Naive thymus-derived CD8-positive, alpha-beta T cell (primary cell): ENCODE measurements at places on chromosomes 7 and 10. TPM values are rescaled to one million over a fixed set of nuclear protein-coding genes. Genes with fewer than 3 reads are reported as not detected.

SPDYE16 gene
- total RNA-seq: 0.26 TPM

RBM33 gene
- total RNA-seq: 165 TPM

TEX47 gene
- not detected for total RNA-seq

GIMAP7 gene
- 369 TPM for total RNA-seq

BTBD16 gene
- not detected for total RNA-seq

GRCh38 chr10:110634527-110635209 lies 9.5 kb upstream of the RBM20 start:
- no peaks in the 10 kb centered on the region for H3K36me3 ChIP-seq
- DNase-seq: no peak
- H3K27ac ChIP-seq: no peak overlapping the region
- no peaks in the 10 kb centered on the region for H3K27me3 ChIP-seq

GRCh38 chr7:25885057-25885576 lies 266.9 kb upstream of the NFE2L3 start:
- no peaks in the 10 kb centered on the region for H3K4me1 ChIP-seq
- H3K27ac ChIP-seq: no peak overlapping the region
- no peak for DNase-seq
- peaks cover 46% of the 10 kb centered on the region for H3K27me3 ChIP-seq
- no peaks in the 10 kb centered on the region for H3K36me3 ChIP-seq

- H3K4me1 ChIP-seq: peaks cover 2% of the 10 kb centered on the region
- DNase-seq: no peak
- peaks cover 10% of the 10 kb centered on the region for H3K27me3 ChIP-seq
Measured at GRCh38 chr7:128221929-128222403, 19.1 kb upstream of the LEP start.

- peaks cover 12% of the 10 kb centered on the region for H3K36me3 ChIP-seq
- H3K4me3 ChIP-seq: no peak overlapping the region
- no peak for DNase-seq
- no peaks in the 10 kb centered on the region for H3K27me3 ChIP-seq
Measured at GRCh38 chr7:66871076-66871475, 49.9 kb upstream of the TMEM248 start.

DNA sequence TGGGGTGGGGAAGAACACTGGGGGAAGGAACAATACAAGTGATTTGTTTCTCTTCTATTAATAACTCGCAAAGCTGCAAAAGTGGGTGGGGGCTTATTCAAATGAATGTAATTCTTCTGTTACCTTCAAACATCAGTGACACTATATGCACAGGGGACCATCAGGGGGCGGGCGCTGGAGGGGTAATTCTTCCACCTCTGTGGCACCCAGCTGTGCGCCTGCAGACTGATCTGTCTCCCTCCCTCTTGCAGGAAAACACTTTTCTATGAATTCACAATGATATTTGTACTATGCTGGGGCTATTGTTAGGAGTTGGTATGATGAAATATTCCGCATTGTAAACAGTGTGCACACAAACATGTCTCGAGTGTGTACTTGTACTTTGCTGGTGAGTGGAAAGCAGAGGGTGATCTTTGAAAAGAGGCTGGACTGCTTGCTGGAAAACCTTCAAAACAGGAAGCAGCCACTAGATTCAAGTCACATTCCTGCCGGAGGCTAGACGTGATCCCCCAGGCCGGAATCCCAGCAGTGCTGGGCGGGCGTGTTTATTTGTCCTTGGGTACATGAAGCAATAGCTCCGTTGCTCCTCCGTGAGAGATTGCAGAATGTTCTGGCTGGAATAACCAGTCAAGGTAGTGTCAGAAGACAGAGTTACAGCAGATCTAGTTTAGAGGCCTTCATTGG lies 15.8 kb upstream of the BNIP3 start:
- no peak overlapping the region for H3K27ac ChIP-seq
- DNase-seq: no peak
- H3K36me3 ChIP-seq: no peaks in the 10 kb centered on the region
- peaks cover 10% of the 10 kb centered on the region for H3K27me3 ChIP-seq
- H3K4me3 ChIP-seq: no peak overlapping the region
